ENCODE measurements at places on chromosomes 6 and 20.

GRCh38 chr6:45772886-45773495 is 242.7 kb downstream of the CLIC5 start:
- no peak for DNase-seq

DNA sequence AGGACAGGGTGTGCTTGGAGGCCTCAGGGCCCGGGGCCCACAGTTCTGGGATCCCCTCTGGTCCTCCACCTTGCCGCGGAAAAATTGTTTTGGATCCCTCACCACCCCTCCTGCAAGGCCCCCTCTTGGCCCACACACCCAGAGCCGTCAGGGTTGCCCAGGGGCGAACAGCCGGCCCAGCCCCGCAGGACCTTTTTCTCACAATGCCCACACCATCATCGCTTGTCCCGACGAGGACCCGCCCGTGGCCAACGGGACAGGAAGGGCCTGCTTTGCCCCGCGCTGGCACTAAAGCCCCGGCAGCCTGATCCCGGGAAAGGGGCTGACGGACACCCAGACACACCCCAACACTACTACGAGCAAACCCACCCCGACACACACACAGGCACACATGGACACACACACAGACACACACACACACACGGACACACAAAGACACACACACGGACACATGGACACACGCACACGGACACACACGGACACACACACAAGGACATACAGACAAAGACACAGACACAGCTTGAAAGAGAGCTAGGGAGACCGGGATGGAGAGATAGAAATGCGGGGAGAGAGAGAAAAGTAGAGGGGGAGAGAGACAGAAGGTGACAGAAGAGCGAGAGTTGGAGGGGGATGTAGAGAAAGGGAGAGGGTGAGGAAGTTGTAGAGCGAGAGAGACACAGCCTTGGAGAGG is 1493.5 kb upstream of the DEFB115 start:
- no peak for DNase-seq

- no peak for DNase-seq
Observed at GRCh38 chr20:22836877-22837276, 198.2 kb upstream of the SSTR4 start.

DNA sequence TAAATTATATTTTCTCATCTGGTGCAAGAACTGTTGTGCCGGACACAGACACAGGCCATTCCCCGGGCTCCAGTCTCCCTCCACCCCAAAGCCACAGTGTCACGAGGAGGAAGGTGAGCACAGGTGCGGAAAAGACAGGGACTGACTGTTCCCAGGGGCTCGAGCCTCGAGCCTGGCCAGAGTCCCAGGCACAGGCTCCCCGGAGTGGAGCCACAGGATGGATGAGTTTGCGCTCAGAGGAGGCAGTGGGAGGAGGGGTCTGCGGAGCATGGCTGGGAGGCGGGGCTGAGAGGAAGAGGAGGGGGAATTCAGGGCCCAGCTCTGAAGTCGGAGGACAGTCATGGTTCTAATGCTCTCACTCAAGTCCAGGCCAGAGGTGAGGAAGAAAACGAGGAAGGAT is 284.8 kb downstream of the SMOC2 start:
- no peak for DNase-seq

- no peak for DNase-seq
Observed at GRCh38 chr6:92763680-92764079, 655.7 kb downstream of the EPHA7 start.

- no peak for DNase-seq
Observed at GRCh38 chr20:49560186-49560585, 7.8 kb downstream of the PTGIS start.

- DNase-seq: no peak
Observed at GRCh38 chr6:169320013-169320412, 66.4 kb upstream of the THBS2 start.

GRCh38 chr20:50338479-50339391 is 148.1 kb downstream of the CEBPB start:
- DNase-seq: no peak

- no peak for DNase-seq
Observed at GRCh38 chr6:121944354-121944753, 455.1 kb upstream of the HSF2 start.

- DNase-seq: no peak
Observed at GRCh38 chr6:11403035-11403601, 134.4 kb upstream of the TMEM170B start.

- DNase-seq: no peak
Observed at GRCh38 chr6:126033696-126034095, 47.4 kb downstream of the TRMT11 start.

DNA sequence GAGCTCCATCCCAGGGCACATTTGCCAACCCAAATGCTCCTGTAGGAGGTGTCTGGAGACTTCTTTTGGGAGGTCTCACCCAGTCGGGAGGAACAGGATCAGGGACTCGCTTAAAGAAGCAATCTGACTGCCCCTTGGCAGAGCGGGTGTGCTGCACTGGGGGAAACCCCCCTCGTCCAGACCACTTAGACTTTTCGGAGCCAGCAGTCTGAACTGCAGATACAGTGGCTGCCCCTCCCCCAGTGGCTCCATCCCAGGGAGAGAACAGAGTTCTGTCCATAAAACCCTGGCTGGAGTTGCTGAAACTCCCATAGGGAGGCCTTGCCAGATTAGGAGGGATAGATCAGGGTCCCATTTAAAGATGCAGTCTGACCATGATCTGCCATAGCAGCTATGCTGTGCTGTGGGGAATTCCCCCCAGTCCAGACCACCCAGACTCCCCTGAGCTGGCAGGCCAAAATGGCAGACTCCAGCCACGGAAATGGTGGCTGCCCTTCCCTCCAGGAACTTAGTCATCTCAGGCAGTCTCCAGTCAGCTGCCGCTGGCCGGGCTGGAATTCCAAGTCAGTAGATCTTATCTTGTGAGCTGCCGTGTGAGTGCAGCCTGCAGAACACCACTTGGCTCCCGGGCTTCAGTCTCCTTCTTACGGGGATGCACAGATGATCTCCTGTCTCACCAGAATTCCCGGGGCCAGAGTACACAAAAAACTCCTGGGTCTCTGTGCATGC is 278.1 kb upstream of the SASH1 start:
- no peak for DNase-seq

- DNase-seq: no peak
Observed at GRCh38 chr6:105867821-105868220, 218.3 kb upstream of the PRDM1 start.

DNA sequence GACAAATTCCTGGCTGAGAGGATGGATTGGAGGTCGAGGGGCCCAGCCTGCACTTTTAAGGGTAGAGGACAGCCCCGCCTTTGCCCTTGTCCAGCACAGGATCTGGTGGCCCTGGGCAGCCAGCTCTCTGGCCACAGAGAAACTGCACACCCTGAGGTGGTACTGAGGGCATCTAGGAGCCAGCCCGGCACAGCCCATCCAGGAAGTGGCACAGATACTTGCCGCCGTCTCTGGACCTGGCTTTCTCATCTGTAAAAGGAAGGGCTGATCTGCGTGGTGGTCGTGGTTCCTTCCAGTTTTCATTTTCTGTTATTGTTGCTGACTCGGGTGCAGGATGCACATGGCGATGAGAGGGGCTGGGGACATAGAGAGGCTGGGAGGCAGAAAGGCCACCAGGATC is 16.0 kb upstream of the SLC22A7 start:
- DNase-seq: no peak

- no peak for DNase-seq
Observed at GRCh38 chr6:16163066-16163465, 34.2 kb downstream of the MYLIP start.

DNA sequence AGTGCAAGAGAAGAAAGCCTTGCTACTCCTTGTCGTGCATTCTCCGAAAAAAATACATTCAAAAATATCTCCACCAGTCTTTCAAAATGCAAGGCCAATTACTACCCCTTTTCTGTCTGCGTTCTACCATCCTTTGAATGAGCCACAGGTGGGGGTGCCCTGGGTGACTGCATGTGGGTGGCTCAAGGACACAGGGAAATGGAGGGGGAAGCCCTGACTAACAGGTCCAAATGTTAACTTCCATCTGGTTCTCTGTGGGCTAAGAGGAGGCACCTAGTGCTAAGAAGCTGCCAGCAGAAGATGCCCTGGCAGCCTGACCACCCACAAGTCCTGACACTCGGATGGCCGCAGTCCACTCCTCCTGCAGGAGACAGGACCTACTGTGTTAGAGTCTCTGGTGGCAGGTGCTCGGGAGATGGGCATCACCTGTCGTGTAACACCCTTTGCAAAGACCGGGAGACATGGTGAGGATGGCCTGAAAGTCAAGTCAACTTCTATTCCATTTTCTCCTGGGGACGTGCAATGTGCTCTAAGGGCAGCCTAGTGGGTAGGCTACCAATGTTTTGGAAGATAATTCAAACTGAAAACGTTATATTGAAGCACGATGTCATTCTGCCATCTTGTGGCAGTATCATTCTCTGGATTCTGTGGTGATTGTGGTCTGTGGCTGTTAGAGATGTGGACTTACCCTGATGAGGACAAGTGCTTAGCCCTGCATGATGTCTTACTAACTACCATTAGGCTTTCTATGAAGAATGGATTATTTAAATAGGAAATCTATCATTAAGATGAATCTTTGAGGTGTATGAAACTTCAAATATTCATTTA is 27.4 kb upstream of the IGF2R start:
- DNase-seq: no peak
